ENCODE measurements at places on chromosomes 5 and 9.

DNA sequence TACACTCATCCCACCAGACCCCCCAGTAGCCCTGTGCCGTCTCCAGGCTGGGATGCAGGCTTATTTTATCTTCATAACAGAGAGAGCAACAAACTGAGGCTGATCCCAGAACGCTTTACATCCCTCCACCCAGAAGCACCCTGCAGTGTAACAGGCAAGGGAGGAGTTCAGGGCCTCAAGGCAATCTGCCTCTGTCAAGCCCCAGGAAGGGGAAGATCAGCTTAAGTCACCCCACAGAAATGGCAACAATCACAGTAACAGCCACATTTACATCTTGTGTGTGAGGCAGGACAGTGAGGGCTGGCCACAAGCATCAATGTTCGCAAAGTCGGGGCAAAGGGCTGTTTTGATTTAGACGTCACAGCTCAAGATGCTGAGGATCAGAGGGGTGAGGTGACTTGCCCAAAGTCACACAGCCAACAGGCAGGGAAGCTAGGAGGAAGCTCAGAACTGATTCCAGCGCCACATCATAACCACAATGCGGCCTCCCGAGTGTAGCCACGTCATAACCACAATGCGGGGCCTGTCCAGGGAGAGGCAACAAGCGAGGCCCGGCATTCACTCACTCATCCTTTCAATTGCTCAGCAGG is 14.4 kb downstream of the STK10 start:
- peak; percentile 73 for DNase-seq

DNA sequence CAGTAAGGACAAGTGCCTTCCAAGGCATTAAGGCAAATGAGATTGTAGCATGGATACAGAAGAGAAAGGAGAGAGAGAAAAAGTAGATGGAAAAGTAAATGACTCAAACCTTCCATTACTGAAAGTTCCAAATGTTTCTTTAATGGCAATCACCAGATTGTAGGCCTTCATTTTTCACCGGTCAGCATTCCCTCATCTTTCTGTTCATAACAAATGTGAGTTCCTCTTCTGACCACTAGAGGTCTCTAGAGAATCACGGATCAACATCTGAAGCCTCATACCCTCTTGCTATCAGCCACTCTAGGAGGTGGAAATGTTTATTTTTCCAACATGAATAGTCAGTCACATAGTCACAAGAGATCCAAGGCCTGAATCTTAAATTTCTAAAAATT is 73.6 kb upstream of the RPS23 start:
- DNase-seq: no peak

- no peak for DNase-seq
Measured at GRCh38 chr9:72907421-72907820, 45.4 kb downstream of the ALDH1A1 start.

DNA sequence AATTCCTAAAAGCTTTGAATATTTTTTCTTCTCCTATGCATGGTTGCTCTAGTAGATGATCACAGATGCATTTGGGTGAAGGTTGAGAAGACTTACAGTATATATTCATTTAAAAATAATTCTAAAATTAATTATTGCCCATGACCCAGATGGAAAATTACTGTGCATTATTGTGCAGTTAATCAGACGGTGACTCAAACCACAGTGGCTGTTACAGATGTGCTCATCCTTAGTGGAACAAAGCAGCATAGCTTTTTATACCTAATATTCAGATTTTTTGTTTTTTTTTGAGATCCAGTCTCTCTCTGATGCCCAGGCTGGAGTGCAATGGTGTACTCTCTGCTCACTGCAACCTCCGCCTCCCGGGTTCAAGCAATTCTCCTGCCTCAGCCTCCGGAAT is 10.7 kb downstream of the OR2V1 start:
- no peak for DNase-seq

- DNase-seq: no peak
Measured at GRCh38 chr5:154829181-154829588, 21.2 kb downstream of the FAXDC2 start.

DNA sequence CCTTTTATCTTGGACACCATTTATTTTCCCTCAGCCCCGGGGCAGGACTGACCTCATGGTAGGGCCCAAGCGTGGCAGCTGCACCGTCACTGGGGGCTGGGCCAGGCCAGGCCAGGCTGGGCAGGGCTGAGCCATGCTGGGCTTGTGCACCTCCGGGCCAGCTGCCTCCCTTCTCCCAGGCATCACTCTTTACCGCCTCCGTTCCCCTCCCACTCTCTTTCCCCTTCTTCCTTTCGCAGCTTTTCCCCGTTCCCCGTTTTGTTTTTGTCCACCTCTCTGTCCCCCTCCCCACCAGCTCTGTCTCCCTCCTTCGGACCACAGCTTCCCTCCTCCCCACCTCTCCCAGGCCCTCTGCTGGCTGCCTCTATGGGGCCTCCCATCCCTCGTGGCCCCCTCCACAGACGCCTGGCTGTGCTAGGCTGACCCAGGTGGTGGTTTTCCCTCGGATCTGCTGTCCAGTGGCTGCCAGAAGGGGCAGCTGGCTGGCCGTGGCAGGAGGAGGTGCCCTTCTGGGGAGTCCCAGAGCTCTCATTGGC is 17.9 kb downstream of the FGF18 start:
- no peak for DNase-seq

GRCh38 chr5:158881091-158881880 is 218.4 kb downstream of the EBF1 start:
- no peak for DNase-seq

DNA sequence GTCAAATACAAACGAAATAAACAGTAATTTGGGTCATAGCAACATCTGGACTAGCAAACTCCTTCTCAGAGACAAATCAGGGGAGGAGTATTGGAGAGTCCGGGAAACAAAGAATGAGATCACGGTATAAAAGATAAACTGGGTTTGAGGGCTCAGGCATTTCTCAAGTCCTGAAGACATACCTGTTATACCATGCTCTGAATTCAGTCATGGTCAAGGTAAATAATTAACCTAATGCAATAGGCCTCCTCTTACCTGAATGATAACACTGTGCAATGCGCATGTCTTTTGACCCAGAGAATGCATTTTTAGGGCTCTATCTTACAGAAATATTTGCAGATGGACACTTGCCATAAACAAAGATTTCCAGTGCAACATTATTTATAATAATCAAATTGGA is 31.9 kb upstream of the SPDL1 start:
- no peak for DNase-seq

GRCh38 chr5:56549096-56549886 is 266.1 kb upstream of the MAP3K1 start:
- DNase-seq: no peak

DNA sequence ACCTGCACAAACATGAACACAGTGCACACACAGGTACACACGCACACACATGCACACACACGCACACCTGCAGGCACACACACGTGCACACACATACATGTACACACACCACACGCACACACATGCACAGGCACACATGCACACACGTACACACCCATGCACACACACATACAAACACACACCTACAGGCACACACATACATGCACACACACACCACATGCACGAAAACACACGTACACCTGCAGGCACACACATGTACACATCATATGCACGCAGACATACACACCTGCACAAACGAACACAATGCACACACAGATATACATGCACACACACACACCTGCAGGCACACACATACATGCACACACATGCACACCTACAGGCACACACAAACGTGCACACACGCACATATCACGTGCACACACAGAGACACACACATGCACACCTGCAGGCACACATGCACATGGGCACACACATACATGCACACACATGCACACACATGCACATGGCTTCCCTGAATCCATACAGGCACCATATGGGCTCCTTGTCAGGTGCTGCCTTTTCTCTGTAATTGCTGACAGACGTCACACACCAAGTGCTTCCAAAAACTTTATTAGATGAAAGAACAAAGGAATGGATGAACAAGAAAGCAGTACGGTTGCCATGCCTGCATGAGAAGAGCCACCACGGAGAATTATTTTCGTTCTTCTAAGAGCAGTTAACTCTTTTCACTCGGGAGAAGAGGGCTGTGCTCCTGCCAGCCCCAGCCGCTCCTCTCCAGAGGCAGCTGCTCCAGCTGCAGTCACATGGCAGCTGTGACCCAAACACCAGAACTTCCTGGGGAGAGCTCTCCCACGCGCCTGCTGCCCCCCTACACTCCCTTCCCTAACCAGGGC is 57.2 kb downstream of the EXD3 start:
- no peak for DNase-seq

GRCh38 chr5:111783537-111783936 is 26.5 kb upstream of the NREP start:
- no peak for DNase-seq

DNA sequence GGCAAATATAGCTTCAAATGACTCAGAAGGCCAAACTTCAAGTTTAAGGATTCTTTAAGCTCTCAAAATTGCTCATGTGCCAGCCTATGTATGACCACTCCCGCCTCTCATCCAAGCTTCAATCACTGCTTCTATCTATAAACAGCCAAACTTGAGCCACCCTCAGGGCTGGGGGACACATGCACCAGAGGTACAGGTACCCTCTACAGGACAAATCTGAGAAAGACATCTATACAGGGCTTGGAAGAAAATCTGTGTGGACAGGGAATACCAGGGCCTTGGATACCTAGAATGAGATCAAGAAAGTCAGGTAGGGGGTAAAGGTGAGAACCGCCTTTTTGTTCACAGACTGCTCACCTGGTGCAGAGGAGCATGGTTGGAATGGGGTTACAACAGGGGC is 217.9 kb downstream of the ATPSCKMT start:
- no peak for DNase-seq

DNA sequence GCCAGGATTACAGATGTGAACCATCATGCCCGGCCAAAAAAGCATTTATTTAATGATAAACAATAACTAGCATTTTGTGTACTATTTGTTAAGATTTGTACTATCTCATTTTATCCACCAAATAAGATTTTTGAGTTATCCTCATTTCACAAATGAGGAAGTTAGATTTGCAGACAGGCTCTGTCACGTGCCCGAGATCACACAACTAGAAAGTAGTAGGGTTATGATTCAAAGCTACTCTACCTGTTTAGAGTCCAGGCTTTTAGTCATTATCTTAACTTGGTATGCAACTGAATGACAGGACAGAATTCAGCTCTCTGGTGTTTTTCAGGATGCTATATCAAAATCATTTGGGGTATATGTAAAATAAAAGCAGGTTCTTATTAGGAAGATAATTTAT is 20.5 kb downstream of the RANBP17 start:
- no peak for DNase-seq

GRCh38 chr9:30773427-30773826 is 1611.0 kb upstream of the ACO1 start:
- DNase-seq: no peak

Data from activated CD4-positive, alpha-beta T cell treated with anti-CD3 and anti-CD28 coated beads for 24 hours (primary cell).